ENCODE measurements at places on chromosomes 16 and 17.
A peak's percentile ranks its signal among the peaks of the same experiment; 100 is the strongest.

- DNase-seq, result no peak
Observed at GRCh38 chr16:15477802-15478201, 43.4 kb downstream of the BMERB1 start.

DNA sequence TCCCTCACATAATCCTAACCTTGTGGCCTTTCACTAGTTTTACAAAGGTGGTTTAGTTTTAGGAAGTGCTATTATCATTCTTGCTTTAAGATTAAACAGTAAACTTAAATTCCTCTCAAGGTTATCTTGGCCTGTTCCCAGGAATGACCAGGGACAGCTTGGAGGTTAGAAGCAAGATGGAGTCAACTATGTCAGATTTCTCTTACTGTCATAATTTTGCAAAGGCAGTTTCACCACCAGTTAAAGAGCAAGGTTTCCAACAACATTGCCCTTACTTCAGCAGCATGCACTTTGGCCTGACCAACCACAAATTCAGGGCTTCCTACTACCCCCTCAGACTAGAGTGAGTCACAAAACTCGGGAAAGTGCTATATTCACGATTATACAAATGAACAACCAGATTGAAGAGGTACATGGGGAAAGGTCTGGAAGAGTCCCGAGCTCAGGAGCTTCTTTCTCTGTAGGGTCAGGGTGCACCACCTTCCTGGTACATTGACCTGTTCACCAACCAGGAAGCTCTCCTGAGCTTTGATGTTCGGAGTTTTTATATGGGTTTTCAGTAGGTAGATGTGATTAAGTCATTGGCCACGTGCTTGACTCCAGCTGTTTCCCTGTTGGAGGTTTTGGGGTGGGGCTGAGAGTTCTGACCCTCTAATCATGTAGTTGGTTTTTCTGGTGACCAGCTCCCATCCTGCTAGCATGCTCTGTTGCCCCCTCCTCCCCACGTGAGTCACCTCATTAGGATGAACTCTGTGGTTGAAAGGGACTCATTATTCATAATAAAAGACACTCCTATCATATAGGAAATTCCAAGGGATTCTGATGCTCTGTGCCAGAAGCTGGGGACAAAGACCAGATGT is 19.4 kb downstream of the RHOT1 start:
- DNase-seq, result no peak

DNA sequence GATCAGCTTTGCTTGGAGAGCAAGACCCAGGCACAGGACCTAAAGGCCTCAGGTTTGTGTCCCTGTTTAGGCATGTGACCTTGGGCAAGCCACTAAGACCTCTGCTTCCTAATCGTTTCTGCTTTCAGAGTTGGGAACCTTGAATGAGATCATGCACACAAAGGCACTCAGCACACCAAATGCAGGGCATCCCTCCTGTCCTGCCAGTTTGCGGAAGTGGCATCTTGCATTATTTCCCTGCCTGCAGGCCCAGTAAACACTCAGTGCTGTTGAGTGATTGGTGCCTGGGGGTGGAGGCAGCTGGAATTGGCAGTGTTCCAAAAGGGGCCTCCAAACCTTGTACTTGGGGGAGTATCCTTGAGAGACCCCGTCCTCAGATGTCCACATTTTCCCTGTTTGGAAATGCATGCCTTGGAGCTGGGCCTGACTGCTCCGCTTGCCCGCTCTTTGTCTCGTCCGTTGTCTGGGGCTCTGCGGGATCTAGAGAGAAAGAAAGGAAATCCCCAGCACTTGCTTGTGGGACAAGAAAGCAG is 28.7 kb downstream of the MRM1 start:
- DNase-seq, result no peak

DNA sequence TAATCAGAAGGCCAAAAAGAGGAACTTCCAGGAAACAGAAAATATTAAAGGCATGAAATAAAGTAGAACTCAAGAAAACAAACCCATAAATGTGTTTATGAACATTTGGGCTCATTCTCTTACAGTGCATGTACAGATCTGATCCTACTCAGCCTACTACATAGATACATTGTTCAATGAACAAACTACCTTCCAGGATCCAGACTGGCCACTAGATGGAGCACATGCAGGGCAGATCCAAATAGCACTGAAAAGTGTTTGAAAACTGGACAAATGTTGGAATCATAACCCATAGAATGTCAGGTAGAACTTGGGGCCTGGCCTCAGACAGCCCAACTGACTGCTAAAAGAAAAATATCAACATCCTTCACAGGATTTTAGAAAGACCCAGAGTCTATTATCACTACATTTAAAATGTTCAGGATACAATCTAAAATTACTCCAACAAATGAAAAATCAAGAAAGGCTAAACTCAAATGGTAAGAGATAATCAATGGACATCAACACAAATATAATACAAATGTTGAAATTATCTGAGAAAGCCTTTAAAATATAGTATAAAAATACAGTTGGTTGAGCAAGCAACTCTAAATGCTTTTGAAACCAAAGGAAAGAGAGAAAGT is 122.4 kb upstream of the NUDT7 start:
- DNase-seq, result peak; percentile 4

DNA sequence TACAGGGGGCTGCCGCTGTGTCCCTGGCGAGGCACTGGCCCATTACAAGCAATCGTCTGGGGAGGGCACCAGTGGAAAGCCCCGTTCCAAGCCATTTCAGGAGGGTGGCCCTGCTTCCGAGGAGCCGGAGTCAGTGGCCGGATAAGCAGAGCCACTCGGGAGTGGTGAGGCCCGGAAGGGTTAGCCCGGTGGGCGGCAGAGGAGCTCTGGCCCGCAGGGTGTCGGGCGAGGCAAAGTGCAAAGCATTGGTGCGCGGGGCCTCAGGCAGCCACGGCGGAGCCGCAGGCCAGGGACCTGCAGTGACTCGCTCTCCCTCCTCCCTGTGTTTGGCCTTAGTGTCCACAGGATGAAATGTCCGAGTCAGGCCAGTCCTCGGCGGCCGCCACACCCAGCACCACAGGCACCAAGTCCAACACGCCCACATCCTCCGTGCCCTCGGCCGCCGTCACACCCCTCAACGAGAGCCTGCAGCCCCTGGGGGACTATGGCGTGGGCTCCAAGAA is 24.6 kb downstream of the NME3 start:
- DNase-seq, result no peak

GRCh38 chr16:83400234-83400633 is 407.5 kb upstream of the HSBP1 start:
- no peak for DNase-seq

DNA sequence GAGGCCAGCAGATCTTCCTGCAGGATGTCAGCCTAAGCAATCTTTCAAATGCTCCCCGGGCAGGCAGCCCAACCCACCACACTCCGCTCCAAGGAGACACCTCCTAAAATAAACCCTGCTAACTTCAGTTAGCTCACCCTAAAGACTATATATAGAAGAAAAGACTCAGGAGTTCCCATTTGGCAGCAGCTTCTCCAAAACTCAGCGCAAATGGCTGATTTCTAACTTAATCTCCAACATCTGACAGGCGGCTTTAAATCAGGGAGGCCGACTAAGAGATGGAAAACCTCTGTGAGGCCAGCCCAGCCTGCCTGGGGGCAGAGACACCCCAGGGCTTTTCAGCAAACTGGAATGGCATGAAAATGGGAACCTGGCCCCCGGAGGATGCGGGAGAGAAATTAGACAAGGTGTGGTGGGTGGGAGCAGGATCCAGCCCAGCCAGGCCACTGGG is 91.6 kb downstream of the XYLT1 start:
- DNase-seq, result no peak

DNA sequence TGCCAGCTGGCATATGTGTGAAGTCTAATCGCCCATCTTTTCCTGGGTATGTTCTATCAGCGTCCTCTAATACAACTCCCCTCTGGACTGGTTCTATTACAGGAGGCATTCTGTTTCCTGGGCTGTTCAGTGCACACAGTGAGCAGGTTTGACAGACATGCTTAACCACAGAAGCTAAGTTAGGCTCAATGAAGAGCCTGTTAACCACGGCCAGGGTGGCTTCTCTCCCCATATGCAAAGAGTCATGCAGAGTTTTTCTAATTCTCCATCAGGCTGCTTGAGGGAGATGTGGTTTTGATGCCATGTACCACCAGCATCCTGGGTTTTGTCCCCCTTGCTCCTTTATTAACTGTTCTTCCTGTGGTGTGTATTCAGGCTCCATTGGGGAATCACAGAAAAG is 57.2 kb upstream of the ALOX12 start:
- DNase-seq, result no peak

GRCh38 chr17:15398736-15399331 is 57.4 kb upstream of the TEKT3 start:
- DNase-seq, result no peak
